ENCODE measurements at places on chromosomes 12 and 14.

DNA sequence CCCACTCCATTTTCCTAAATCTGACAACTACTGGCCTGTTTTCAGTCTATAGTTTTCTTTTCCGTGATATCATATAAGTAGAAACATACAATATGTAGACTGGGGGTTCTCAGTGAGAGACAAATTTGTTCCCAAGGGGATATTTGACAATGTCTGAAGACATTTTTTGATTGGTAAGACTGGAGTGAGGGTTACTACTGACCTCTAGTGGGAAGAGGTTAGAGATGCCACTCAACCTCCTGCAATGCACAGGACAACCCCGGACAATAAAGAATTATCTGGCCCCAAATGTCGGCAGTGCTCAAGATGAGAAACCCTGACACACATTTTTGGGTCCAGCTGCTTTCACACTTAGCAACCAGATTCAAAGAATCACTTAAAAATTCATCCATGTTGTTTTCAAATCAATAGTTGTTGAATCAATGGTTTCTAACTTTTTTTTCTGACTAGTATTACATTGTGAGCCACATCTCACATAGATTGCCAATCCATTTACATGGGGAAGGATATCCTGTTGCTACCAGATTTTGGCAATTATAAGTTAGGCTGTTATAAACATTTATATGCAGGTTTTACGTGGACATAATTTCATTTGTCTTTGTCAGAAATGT, 307.1 kb downstream of the RPL10L start:
- DNase-seq: no peak

GRCh38 chr12:62328296-62328921, 68.2 kb downstream of the USP15 start:
- DNase-seq: no peak

DNA sequence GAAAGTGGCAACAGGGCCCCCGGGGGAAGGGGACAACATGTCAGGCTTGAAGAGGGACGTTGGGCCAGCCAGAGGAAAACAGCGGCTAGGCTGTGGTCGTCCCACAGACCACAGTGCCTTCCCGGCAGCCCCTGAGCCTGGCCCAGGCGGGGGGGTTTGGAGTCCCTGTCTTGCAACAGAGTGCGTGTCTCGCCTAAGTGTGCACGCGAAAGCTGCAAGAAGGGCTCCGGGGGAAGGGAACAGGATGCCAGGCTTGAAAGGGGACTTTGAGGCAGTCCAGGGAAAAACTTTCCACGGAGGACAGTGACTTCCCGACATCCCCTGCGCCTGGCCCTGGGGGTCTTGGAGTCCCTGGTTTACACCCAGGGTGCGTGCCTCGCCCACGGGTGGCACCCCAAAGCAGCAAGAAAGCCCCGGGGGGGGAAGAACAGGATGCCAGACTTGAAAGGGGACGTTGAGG, 157.5 kb upstream of the ALG10B start:
- DNase-seq: no peak

GRCh38 chr12:45368841-45369489, 153.1 kb downstream of the ANO6 start:
- no peak for DNase-seq

GRCh38 chr12:75996861-75997447, 34.6 kb downstream of the PHLDA1 start:
- no peak for DNase-seq

GRCh38 chr14:22390824-22391461, 198.1 kb downstream of the DAD1 start:
- no peak for DNase-seq

GRCh38 chr14:85306024-85306423, 223.9 kb upstream of the FLRT2 start:
- DNase-seq: no peak

GRCh38 chr12:116977465-116978380, 67.0 kb downstream of the FBXW8 start:
- no peak for DNase-seq

DNA sequence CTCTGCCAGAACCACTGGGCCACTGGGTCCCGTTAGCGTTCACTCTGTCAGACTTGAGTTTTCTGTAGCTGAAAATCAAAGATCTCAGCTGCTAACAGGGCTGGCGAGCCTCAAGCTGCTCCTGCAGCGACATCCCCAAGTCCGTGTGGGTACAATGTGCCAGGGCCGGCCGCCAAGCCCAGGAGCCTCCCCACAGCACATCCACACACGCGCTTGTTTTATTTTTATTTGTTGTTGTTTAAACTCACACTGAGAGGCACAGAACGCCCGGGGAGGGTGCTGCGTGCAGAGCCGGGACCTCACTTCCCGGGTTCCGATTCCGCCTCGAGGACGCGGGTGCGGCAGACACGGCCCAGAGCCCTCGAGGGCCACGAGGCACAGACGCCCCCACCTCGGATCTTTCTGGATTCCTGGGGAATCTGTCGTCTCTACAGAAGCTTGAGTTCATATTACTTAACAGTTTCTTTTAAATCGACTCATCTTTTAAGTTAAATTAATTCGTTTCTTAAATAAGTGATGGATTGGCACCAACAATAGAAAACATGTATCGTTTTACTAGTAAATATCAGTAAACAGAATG, 9.3 kb downstream of the GALNT9 start:
- no peak for DNase-seq

DNA sequence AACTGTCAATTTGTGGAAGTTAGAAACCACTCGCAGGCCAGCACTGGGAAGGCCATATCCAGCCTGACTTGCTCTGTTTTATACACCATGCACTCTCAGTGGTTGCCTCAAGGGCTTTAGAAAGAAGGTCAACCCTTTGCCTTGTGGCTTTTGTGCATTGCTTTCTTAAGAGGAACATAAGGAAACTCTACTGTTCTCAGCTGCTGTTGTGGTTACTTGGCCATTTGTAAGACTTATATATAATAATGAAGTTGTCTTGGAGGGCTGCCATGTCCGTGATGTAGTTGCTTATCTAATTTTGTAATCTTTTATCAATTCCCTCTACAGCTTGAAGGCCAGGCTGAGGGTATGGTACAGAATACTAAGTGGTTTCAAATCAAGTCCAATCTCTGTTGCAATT, 637.8 kb downstream of the DIO2 start:
- DNase-seq: no peak

DNA sequence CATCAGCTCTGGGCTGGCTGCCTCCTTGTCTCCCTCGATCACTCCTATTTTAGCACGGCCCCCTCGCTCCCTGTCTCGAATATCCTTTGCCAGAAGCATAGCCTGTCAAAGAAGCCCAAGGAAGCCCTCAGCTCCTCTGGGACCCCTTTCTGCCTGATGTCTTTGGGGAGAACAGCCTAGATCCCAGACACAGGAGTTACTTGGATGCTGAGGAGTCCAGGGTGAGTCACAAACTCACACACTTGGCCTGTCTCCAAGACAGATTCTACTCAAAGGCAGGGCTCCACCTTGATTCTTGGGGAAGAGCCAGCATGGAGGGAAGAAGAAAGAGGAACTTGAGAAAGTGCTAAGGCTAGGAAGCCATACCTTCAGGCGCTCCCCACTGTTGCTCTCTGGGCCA, 8.1 kb downstream of the AVIL start:
- no peak for DNase-seq

DNA sequence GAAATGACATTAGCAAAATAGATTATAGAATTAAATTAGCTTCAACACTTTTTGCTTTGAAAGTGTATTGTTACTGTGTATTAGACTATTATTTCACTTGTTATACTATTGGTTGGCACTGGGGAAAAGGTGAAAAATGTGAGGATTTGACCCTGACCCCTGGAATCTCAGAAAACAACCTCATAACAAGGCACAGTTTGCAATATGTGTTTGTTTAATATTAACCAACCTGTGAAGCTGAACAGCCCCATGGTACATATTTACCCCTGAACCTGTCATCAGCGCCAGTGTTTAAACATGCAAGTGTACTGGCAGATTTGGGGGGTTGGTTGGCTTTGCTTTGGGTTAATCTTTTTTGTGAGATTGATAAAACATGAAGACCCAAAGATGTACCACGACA, 11.7 kb downstream of the SLC38A4 start:
- no peak for DNase-seq

GRCh38 chr12:42627151-42627550, 37.6 kb upstream of the PRICKLE1 start:
- no peak for DNase-seq

- DNase-seq: no peak
Observed at GRCh38 chr14:87992346-87992717, 650 bp downstream of the GALC start.

GRCh38 chr12:132077322-132078100, 66.6 kb downstream of the DDX51 start:
- DNase-seq: no peak

DNA sequence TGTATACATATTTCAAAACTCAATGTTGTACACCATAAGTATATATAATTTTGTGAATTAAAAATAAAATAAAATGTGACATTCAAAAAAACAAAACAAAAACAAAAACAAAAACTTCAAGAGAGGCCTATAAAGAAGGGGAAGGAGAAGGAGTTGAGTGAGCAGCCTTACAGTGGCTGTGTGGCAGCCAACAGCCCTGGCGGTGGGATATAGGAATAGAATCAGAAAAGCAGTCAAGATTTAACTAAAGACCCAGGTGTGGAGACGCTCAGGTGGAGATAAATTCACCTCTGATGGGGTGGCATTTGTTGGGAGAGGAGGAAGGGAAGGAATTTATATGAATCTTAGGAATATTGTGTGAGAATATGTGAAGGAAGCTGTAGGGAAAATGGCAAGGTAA, 41.8 kb upstream of the E2F7 start:
- no peak for DNase-seq

- DNase-seq: no peak
Observed at GRCh38 chr12:64427988-64428387, 23.8 kb downstream of the XPOT start.

DNA sequence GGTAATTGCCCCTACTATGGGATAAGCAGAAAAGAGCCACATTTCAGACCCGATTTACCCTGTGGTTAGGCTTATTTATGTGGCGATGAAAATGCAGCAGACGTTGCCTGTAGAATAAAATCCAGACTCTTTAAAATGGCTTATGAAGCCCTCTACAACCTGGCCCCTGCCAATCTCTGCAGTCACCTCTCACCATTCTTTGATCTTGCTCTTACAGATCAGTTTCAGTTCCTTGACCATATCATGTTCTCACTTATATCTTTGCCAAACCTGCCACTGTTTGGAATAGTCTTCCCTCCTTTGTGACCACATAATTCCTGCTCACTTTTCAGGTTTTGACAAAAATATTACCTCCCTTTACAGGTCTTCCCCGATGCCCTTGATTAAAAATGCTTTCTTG, 264.3 kb upstream of the GARIN6 start:
- no peak for DNase-seq

DNA sequence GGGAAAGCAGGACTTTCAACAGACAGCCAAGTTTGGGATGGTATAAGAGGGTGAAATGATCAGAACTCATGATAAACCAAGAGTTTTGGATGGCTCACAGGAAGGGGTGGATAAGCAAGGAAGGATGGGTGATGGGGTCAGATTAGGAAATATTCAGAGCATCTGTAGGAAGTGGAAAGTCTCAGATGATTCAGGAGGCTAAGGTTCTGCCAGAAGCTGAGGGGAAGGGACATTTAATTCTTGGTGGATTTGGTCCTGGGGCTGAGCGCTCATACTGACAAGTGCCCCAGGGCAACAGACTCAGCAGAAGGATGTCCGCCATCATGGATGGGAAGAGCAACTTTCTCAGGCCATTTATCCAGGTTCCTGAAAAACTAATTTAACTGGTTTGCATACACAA, 28.4 kb upstream of the BDKRB2 start:
- no peak for DNase-seq

DNA sequence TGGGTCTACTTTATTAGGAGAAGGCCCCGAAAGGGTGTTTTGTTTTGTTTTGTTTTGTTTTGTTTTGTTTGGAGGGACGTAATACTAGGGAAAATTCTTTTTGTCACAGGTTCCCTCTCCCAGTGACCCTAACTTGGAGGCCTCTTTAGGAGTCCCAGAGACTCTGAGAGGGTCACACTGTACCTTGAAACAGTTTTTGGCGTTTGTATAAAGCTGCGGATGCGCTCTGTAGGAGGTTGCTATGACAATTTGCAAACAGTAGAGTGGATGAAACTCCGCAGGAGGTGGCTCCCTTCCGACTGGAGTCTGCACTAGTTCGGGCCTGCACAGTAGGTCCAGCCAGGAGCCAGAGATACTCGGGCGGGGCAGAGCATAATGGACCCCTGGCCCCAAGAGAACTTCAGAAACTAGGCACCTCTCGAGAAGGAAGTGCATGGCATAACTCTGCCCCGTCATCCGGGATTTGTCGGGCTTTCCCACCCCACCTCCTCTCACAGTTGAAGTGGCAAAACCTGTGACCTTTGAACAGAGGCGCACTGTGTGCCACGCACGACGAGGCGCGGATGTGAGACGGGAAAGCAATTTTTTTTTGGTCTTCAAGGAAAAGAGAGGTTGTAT, 1.3 kb upstream of the DYRK2 start:
- DNase-seq: no peak

Data from activated effector memory CD4-positive, alpha-beta T cell treated with Interleukin-2 at 50 U/mL for 16 hours (primary cell).